ENCODE measurements at places on chromosomes 6 and 20. TPM values are rescaled to one million over a fixed set of nuclear protein-coding genes. Genes with fewer than 3 reads are reported as not detected.

The PDYN gene
- total RNA-seq = not detected

The TTPAL gene
- total RNA-seq = 16.4 TPM

The CYB5R4 gene
- 30.4 TPM for total RNA-seq

The ANGPT4 gene
- not detected for total RNA-seq

The SNAP91 gene
- total RNA-seq = not detected

- no peak for DNase-seq
Measured at GRCh38 chr6:3696525-3697088, 54.9 kb downstream of the PXDC1 start.

DNA sequence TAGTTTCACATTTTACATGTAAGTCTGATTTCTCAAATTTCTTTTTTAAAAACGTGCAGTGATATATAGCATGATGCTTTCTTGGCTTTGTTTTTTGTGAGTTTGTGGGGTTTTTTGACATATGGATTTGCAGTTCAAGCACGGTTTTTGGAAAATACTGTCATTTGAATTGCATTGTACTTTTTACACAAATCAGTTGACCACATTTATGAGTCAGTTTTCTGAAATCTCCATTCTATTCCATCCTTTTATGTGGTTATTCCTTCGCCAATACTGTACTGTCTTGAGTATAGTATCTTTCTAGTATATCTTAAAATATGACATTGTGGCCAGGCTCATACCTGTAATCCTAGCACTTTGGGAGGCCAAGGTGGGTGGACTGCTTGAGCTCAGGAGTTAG lies 890.0 kb upstream of the CITED2 start:
- no peak for DNase-seq

GRCh38 chr6:28336284-28337120 lies 554 bp upstream of the ZSCAN31 start:
- no peak for DNase-seq

GRCh38 chr6:100103931-100104330 lies 109.9 kb upstream of the MCHR2 start:
- no peak for DNase-seq

DNA sequence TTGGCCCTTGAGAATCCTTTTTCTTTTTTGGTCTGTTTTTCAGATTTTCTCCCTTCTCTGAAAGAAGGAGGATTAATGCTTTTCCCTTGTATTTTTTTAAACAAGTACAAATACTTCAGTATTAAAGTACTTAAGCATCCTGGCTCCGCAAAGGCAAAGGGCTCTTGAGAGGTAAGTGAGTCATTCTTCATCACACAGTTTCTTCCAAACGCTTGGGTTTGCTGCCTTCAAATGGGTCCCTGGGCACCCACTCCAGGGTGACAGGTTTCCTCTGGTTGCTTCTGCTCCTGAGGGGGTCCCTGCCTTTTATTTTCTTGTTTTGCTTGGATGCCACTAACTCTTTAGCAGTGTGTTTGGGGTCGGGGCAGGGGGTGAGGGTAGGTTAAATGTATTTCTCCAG lies 437.1 kb downstream of the PTPRT start:
- no peak for DNase-seq

- no peak for DNase-seq
Measured at GRCh38 chr20:4435225-4435624, 286.5 kb upstream of the PRND start.

GRCh38 chr6:106102034-106102433 lies 15.9 kb downstream of the PRDM1 start:
- no peak for DNase-seq

- no peak for DNase-seq
Measured at GRCh38 chr6:134550604-134551003, 232.7 kb upstream of the SGK1 start.

- no peak for DNase-seq
Measured at GRCh38 chr6:36019167-36019566, 5.3 kb downstream of the SLC26A8 start.

- DNase-seq = no peak
Measured at GRCh38 chr20:54220722-54221121, 12.8 kb downstream of the PFDN4 start.

- no peak for DNase-seq
Measured at GRCh38 chr20:15582146-15582760, 991.0 kb downstream of the KIF16B start.

All from activated naive CD8-positive, alpha-beta T cell treated with anti-CD3 and anti-CD28 coated beads, Interleukin-2, amount 10 ng/mL, durations not matched to agents 7 days and 5 days (primary cell).